ENCODE measurements at places on chromosomes 11 and 22.

GRCh38 chr11:119664063-119664572, 64.9 kb downstream of the NECTIN1 start:
- DNase-seq: no peak

DNA sequence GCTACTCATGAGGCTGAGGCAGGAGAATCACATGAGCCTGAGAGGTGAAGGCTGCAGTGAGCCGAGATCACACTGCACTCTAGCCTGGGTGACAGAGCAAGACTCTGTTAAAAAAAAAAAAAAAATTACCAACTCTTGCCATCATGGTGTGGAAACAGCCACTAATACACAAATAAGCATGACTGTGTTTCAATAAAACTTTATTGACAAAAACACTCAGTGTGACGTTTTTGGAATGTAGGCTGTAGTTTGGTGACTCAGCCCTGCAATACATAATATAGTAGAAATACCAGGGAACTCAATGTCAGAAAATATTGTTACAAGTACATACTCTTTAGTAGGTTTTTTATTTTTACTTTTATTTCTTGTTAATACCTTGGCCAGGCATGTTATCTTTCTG, 207.1 kb downstream of the CASP12 start:
- no peak for DNase-seq

DNA sequence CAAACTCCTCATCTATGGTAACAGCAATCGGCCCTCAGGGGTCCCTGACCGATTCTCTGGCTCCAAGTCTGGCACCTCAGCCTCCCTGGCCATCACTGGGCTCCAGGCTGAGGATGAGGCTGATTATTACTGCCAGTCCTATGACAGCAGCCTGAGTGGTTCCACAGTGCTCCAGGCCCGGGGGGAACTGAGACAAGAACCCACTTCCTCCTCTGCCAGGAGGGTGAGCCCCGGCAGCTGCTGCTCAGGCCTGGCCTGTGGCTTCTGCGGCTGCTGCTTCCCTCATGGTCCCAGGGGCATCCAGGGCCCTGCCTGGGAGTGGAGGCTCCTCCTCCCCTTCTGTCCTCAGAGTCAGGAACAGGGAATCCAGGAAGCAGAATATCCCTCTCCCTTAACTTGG, 98.4 kb downstream of the ZNF280B start:
- peak; percentile 43 for DNase-seq

GRCh38 chr22:43777286-43777685, 34.8 kb downstream of the EFCAB6 start:
- DNase-seq: no peak

- DNase-seq: no peak
Measured at GRCh38 chr11:116166573-116167465, 606.0 kb downstream of the BUD13 start.

DNA sequence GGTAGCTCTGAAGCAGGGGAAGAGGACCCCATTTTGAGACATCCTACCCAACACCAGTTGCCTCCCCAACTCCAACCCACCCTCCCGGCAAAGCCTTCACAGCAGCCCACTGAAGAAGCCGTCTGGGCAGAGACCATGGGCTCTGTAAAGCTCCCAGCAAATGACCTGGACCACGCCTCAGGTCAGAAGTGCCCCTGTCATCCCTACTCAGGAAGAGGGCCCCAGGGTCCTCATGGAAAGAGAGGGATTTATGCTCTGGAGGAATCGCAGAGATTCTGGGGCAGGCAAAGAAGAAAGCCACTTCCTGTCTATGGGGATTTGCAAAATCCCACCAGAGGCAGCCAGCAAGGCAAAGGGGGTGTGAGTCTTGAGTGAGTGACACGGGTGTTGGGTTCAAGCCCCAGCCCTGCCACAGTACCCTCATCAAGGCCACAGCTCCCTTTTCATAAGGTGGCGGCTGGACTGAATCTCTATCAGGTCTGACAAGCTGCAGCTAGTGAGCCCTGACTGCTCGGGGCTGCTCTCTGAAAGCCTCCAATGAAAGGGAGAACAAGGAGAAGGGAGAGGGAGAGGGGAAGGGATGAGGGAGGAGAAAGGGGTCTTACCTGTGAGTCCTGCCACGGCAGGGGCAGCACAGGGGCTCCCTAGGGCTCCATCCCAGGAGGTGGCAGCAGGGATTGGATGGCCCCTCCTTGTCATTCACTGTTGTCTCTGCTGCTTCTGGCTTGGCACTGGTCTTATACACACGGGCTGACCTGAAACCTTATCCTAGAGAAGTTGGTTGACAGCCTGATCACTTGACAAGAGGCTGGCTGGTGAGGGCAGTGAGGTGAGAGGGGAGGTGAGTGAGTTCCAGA, at the start of gene UCP3:
UCP3 (minus strand) TSS at position 713 of the 857 bp plus-strand sequence. CDS start 2,043 bp downstream, outside the sequence.
- no peak for DNase-seq

DNA sequence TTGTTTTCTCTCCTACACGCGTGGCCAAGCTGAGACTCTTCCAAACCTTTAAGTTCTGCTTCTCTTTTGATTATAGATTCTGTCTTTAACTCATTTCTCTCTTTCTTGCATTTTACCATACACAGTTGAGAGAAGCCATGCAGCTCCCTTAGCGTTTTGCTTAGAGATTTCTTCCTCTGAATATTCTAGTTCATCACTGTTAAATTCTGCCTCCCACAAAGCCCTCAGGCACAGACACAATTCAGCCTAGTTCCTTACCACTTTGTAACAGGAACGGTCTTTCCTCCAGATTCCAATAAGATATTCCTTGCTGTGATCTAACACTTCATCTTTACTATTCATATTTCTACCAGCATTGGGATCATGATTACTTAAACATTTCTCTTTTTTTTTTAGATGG, 24.7 kb upstream of the CD81 start:
- no peak for DNase-seq

DNA sequence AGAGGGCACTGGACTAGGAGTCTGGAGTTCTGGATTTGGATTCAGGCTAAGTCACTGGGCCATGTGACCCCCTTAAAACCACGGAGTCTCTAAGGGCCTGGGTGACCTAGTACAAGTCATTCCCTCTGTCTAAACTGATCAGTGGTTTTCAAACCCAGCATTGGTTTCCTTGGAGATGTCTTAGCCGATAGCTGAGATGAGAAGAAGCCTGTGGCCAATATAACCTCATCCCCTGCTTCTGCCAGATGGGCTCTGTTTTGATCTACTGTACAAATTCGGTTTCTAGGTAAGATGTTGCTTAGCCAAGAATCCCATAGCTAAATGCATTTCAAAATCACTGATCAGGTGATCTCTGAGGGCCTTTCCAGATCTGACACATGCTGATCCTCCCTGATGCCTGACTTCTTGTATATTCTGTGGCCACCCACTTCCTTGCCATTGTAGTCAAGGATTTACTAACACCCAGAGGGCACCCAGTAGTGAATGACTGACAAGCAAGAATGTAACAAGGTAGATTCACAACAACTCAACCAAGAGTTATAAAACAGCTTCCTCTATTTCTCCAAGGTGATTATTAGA, 53.1 kb downstream of the GALNT18 start:
- no peak for DNase-seq

DNA sequence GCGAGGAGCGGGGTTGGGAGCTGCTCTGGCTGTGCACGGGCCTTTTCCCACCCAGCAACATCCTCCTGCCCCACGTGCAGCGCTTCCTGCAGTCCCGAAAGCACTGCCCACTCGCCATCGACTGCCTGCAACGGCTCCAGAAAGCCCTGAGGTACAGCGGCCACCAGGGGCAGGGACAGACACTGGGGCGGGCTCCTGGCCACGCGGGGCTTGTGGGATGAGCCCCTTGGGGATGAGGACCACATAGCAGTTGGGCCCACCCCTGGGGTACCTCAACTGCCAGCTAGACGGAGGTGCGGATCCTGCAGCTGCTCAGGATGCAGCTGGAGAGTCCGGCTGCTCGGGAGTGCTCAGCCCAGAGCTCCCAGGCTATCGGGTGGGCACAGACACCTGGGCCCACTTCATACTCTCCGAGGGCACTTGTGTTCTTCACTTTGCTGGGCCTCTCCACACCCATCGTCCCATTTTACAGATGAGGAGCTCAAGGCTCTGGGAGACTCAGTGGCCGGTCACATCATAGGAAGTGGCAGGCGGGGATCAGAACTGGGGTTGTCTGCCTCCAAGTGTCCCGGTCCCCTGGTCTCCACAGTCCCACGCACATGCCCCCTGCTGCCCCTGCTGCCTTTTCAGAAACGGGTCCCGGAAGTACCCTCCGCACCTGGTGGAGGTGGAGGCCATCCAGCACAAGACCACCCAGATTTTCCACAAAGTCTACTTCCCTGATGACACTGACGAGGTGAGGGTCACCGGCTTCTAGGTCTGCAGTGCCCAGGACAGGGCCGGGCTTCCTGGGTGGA, 77.6 kb downstream of the MYO7A start:
- no peak for DNase-seq

- no peak for DNase-seq
Measured at GRCh38 chr11:66470015-66470414, 3.3 kb downstream of the PELI3 start.

GRCh38 chr22:48415520-48415919, 1412.2 kb downstream of the BRD1 start:
- no peak for DNase-seq

GRCh38 chr11:33723238-33723881, 12.9 kb downstream of the CD59 start:
- DNase-seq: no peak

DNA sequence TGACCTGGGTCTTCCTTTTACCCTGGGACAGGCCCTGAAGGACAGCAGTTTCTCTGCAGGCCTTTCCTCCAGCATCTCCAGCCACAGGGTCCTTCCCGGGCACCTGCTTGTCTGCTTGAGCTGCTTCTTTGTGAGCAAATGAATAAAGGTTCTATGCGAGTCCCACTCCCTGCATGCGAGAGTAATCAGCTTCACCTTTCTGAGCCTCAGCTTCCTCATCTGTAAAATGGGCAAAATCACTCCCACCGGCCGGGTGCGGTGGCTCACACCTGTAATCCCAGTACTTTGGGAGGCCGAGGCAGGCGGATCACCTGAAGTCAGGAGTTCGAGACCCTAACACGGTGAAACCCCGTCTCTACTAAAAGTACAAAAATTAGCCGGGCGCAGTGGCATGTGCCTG, 31.1 kb downstream of the IFT27 start:
- DNase-seq: no peak

GRCh38 chr11:17296852-17297559, 20.5 kb downstream of the NUCB2 start:
- no peak for DNase-seq

- no peak for DNase-seq
Measured at GRCh38 chr11:126766440-126766839, 234.1 kb downstream of the KIRREL3 start.

- no peak for DNase-seq
Measured at GRCh38 chr11:117914991-117915618, 14.1 kb downstream of the TMPRSS13 start.

DNA sequence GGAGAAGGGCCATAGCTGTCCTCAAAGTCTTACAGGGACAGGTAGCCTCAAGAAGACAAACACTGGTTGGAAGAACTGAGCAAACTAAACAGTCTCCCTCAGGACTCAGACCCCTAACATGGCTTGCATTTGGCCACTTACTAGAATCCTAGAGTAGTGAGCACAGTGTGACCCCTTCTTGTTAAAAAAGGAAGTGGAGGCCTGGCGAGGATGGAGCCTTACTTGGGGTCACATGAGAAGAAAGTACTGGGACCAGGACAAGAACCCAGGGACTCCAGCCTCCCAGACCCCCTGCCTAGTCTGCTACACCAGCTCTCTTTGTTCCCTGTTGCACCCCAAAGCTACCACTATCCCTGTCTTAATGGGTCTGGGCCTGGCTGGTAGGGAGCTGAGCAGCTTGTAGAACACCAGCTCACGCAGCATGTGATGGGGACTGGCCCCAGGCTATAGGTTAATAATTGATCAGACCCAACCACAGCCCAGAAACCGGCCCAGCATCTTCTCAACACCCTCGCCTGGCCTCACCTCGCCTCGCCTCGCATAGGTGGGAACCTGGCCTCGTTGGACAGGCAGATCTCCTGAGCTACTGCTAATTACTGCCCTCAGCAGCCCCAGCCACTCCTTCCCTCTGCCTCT, 17.6 kb downstream of the DGAT2 start:
- DNase-seq: no peak

DNA sequence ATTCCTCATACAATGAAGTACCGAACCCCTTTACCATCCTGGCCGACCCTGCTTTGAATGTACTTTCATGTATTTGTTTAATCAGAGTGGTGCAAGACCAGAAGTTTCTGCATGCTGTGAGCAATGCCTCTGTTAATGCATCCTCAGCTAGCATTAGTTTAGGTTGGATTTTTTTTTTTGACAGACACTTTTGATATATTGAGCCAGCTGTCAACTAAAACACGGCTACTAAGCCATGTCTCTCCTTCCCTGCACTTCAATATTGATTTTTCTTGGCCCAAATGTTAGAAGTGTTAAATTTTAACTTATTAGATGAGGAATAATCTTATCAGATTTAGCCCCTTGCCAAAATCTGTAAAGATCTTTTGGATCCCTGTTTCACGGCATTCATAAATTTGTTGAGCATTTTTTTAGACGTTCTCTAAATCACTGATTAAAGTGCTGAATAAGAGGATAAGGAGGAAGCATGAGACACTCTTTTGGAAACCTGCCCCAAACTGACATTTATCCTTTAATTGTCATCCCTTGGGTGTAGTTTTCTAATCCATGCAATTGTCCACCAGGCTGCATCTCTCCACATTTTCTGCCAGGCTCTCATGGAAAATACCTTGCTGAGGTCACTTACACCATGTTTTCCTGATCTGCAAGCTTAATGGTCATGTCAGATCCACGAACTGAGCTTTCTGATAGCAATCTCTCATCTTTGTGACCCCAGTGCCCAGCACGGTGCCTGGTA, 130.7 kb downstream of the FEZ1 start:
- no peak for DNase-seq

DNA sequence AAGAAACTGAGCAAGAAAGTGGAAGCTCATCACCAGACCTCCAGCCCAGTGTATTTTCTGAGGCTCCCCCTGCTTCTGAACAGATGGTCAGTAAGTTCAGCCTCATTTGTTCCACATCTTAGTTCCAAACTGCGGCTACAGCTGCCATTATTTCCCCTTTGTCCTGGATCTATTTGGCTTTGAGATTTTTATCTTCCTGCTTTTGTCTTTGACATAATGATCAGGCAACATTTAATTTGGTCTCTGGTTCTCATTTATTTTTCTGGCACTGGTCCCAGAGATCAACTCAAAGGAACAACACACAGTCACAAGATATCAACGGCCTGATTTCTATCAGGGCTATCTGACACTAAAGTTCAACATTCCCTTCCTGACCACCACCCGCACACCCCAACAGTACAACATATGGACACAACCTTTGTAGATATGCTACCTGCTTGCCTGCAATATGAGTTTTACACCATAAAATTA, 137.5 kb downstream of the FAM76B start:
- peak; percentile 63 for DNase-seq

GRCh38 chr11:3225826-3226750, 6.1 kb downstream of the MRGPRE start:
- DNase-seq: no peak

DNA sequence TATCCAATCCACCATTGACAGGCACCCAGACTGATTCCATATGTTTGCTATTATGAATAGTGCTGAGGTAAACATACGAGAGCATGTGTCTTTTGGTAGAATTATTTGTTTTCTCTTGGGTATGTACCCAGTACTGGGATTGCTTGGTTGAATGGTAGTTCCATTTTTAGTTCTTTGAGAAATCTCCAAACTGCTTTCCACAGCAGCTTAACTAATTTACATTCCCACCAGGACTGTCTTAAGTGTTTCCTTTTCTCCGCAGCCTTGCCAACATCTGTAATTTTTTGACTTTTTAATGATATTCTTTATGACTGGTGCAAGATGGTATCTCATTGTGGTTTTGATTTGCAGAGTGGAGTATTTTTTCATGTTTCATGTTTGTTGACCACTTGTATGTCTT, 8.3 kb downstream of the FDX1 start:
- no peak for DNase-seq

All from NCI-H446 (cell line).